ENCODE measurements at places on chromosomes 6 and 20. TPM values are rescaled to one million over a fixed set of nuclear protein-coding genes. Genes with fewer than 3 reads are reported as not detected.

Gene FILIP1
- 40.2 TPM for total RNA-seq

Gene OPN5
- total RNA-seq = not detected

Gene ARMH2
- not detected for total RNA-seq

Gene SRMS
- not detected for total RNA-seq

Gene PLEKHG1
- 57.7 TPM for total RNA-seq

Gene THEMIS
- 1.3 TPM for total RNA-seq

Gene BTNL2
- total RNA-seq = not detected

Gene PNLDC1
- total RNA-seq = not detected

Gene CRISP2
- total RNA-seq = not detected

Gene CTNNBL1
- 41.3 TPM for total RNA-seq

Gene CALHM4
- not detected for total RNA-seq

Gene CFAP61
- 0.40 TPM for total RNA-seq

Gene VPS16
- 40.0 TPM for total RNA-seq

Gene PRL
- 0.36 TPM for total RNA-seq

Gene SEC63
- total RNA-seq = 135 TPM

Gene HTR1B
- total RNA-seq = 0.62 TPM

Gene PET117
- 13.1 TPM for total RNA-seq

Gene SNAP25
- 2.5 TPM for total RNA-seq
